T-cell (primary cell): ENCODE measurements at places on chromosomes 6 and 20. TPM values are rescaled to one million over a fixed set of nuclear protein-coding genes. Genes with fewer than 3 reads are reported as not detected.

SLC22A23 gene
- total RNA-seq = 6.2 TPM

FHL5 gene
- not detected for total RNA-seq

METTL24 gene
- 0.33 TPM for total RNA-seq

LAMA2 gene
- 0.62 TPM for total RNA-seq

ADISSP gene
- total RNA-seq = 16.2 TPM

RAD21L1 gene
- 0.88 TPM for total RNA-seq

POPDC3 gene
- total RNA-seq = not detected

FLRT3 gene
- total RNA-seq = not detected

CLVS2 gene
- not detected for total RNA-seq

TSHZ2 gene
- total RNA-seq = 20.2 TPM

ZFAND3 gene
- total RNA-seq = 35.7 TPM

GJA1 gene
- total RNA-seq = 1.5 TPM

SPTLC3 gene
- total RNA-seq = 1.2 TPM

ANKRD66 gene
- not detected for total RNA-seq

PRSS35 gene
- 0.18 TPM for total RNA-seq

SIM1 gene
- total RNA-seq = not detected

GPR63 gene
- total RNA-seq = 0.92 TPM
